ENCODE measurements at places on chromosomes 1 and 21. TPM values are rescaled to one million over a fixed set of nuclear protein-coding genes. Genes with fewer than 3 reads are reported as not detected.

GRCh38 chr1:179137617-179138255 lies 55.9 kb downstream of the TOR3A start:
- peak; percentile 77 for DNase-seq
- H3K4me3 ChIP-seq, result peak overlapping the region; percentile 38
- H3K36me3 ChIP-seq, result peaks cover 16% of the 10 kb centered on the region
- H3K27me3 ChIP-seq, result no peaks in the 10 kb centered on the region
- peak overlapping the region; percentile 3 for H3K27ac ChIP-seq
- peaks cover 25% of the 10 kb centered on the region for H3K4me1 ChIP-seq

DNA sequence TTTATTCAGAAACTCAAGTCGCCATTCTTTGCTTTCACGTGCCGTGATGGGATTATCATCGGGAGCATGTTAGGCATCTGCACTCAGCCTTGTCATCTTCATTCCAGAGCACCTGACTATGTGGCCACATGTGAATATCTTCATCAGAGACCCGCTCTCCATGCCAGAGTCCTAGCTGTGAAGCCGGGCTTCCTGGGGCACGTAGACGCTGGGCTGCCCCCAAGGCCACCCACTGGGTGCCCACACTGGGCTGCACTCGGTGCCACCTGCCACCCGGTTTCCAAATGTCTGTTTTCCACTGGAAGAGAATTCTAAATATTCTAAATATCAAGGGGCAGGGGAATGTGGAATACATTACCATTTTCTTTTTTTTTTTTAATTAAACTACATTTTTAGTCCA lies 43.8 kb downstream of the SLC37A1 start:
- H3K4me3 ChIP-seq, result no peak overlapping the region
- H3K4me1 ChIP-seq, result no peaks in the 10 kb centered on the region
- no peaks in the 10 kb centered on the region for H3K36me3 ChIP-seq
- H3K27ac ChIP-seq, result no peak overlapping the region
- no peak for DNase-seq
- H3K27me3 ChIP-seq, result no peaks in the 10 kb centered on the region

DNA sequence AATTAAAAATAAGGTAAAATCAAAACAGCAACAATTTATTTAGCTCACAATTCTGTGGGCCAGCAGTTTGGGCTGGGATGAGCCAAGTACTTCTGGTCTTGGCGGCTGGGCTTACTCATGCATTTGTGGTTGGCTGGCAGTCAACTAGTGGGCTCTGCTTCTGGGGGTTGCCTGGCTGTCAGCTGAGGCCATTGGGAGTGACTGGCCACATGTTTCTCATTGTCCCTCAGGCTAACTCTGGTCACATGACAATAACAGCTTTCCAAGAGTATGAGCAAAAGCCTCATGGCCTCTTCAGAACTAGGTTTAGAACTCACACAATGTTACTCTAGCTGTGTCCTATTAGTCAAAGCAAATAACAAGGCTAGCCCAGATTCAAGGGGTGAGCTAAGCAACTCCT lies 15.6 kb upstream of the CHIA start:
- H3K27me3 ChIP-seq, result peaks cover 22% of the 10 kb centered on the region
- H3K27ac ChIP-seq, result peak overlapping the region; percentile 5
- no peaks in the 10 kb centered on the region for H3K36me3 ChIP-seq
- DNase-seq, result peak; percentile 91

The FCRL2 gene
- total RNA-seq, result not detected

The RABIF gene
- 7.2 TPM for total RNA-seq
